D341Med (cell line): ENCODE measurements at places on chromosomes 6 and 20.

GRCh38 chr6:20542927-20543602, 8.8 kb downstream of the CDKAL1 start:
- DNase-seq = no peak

DNA sequence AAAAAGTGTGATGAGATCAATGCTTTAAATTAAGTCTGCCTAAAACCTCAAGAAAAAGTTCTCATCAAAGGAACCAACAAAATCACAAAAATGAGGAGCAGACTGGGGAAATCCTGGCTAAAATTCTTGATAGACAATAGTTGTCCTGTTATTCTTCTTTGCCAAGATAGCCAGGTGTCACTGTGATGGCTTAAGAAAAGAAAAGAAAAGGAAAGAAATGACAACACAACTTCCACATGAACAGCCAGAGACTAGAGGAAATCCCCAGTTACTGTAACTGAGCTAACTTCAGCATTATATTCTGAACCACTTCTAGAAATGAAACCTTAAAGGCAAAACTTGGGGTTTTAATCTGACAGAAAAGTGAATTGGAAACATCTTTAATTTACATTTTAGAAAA, 129.6 kb downstream of the CD24 start:
- no peak for DNase-seq

DNA sequence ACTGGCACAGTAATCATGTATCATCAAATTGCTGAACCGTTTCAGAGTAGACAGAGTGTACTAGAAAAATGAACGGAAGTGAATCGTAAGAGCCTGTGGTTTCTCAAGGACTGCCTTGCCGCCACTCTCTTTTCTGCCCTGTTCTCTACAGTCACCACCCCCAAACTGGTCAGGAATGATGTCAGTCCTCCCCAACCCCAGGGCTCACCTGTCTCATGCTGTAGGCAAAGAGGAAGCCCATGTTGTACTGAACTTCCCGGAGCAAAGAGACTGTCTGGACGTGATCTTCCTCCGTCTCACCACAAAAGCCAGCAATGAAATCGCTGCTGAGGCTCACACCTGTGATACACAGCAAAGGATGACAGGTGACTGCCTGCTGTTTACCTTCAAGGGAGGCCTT, 31.0 kb downstream of the CDK5RAP1 start:
- DNase-seq = no peak

- peak; percentile 65 for DNase-seq
Observed at GRCh38 chr6:17584241-17584803, 15.8 kb upstream of the FAM8A1 start.

GRCh38 chr6:17820055-17820454, 113.3 kb upstream of the NUP153 start:
- no peak for DNase-seq

- DNase-seq = no peak
Observed at GRCh38 chr20:24016607-24017457, 28.3 kb upstream of the GGTLC1 start.

GRCh38 chr6:104604685-104605084, 255.0 kb downstream of the HACE1 start:
- no peak for DNase-seq

GRCh38 chr6:145559836-145560235, 175.5 kb downstream of the EPM2A start:
- no peak for DNase-seq

- DNase-seq = no peak
Observed at GRCh38 chr20:12371990-12372389, 454.3 kb downstream of the BTBD3 start.

GRCh38 chr6:134230087-134230700, 87.7 kb downstream of the SGK1 start:
- peak; percentile 33 for DNase-seq
